ENCODE measurements at places on chromosomes 12 and 14.
A peak's percentile ranks its signal among the peaks of the same experiment; 100 is the strongest.

GRCh38 chr12:15728118-15728598 is 61.0 kb downstream of the EPS8 start:
- no peak for DNase-seq

DNA sequence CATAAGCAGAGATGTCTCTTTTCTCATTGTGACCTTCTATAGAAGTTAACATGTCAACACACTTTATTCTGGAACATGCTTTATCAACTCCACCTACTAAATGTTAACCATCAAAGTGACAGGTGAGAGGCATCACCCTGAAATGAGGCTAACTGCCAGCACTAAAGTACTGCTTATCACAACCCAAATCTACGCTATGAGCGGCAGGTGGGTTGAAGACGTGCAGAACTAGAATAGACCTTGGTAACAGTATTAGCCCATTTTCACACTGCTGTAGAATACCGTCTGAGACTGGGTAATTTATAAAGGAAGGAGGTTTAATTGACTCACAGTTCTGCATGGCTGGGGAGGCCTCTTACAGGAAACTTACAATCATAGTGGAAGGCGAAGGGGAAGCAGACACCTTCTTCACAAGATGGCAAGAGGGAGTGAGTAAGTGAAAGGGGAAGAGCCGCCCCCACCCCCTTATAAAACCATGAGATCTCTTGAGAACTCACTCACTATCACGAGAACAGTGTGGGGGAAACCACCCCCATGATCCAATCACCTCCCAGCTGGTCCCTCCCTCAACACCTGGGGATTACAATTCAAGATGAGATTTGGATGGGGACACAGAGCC is 359.0 kb downstream of the SEC23A start:
- DNase-seq: no peak

DNA sequence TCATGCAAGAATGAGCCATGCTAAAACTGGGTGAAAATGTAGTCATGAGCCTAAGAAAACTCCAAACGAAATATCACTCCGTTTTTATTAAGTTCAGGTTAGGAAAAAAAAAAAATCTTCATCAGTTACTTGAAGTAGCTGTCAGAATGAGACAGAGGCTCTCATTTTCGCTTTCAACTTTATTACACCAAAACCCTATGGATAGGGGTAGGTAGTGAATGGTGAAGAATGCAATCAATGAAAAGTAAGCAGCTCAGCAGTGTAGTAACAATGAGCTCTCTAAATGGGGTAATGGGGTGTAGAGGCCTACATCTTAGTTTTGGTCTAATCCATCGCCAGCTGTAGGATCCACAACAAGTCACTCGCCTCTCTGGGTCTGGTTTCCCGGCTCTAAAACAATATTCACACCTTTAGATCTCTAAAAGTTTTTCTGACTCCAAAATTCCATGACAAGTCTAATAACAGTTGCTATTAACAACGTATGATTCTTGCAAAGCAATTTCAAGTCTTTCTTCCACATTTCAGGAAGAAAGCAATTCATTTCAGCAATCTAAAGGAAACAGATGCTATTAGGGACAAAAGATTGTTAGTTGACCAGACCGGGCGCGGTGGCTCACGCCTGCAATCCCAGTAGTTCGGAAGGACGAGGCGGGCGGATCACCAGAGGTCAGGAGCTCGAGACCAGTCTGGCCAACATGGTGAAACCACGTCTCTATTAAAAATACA is 1.7 kb downstream of the BTBD7 start:
- no peak for DNase-seq

- no peak for DNase-seq
Measured at GRCh38 chr12:121561009-121561395, 19.8 kb downstream of the KDM2B start.

GRCh38 chr14:57435923-57436322 is 45.5 kb downstream of the NAA30 start:
- no peak for DNase-seq

DNA sequence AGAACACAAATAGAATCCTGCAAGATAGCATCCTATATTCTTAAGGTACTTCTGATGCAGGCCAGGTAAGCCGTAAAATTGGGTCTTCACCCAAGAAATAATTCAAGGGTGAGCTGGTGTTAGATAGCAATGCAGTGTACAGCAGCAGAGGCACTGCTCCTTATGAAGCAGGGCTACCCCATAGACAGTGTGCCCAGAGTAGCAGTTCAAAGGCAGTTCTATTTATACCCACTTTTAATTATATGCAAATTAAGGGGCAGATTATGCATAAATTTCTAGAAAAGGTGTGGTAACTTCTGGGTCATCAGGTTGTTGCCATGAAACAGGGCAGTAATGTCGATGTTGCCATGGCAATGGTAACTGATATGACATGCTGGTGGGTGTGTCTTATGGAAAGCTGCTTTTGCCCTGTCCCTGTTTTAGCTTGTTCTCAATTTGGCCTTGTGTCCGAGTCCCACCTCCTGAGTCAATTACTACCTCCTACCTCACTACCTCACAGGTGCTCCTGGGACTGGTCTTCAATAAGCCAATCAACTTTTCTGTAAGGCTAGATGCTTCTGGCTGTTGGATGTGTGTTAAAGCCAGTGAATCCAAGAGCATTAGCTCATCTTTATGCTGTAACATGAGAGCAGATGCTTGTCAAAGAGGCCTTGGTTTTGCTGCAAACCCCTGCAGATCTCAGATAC is 61.0 kb downstream of the PPM1A start:
- no peak for DNase-seq

DNA sequence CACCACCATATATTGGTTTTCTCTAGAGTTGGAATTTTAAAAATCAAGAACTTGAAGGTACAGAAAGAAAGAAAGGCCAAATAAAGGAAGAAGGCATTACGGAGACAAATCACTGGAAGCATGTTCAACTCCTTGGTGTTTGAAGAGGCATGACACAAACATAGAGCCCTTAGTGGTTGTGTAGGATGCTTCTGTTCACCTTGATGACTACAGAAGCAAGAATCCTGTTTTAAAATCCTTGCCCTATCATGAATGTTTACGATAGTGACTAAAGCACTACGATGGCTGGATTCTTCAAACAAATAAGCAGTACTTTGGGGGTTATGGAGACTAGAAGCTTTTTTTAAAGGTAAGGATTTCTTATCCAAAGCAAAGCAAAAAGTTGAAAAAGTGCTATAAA is 10.3 kb upstream of the ISM2 start:
- no peak for DNase-seq

DNA sequence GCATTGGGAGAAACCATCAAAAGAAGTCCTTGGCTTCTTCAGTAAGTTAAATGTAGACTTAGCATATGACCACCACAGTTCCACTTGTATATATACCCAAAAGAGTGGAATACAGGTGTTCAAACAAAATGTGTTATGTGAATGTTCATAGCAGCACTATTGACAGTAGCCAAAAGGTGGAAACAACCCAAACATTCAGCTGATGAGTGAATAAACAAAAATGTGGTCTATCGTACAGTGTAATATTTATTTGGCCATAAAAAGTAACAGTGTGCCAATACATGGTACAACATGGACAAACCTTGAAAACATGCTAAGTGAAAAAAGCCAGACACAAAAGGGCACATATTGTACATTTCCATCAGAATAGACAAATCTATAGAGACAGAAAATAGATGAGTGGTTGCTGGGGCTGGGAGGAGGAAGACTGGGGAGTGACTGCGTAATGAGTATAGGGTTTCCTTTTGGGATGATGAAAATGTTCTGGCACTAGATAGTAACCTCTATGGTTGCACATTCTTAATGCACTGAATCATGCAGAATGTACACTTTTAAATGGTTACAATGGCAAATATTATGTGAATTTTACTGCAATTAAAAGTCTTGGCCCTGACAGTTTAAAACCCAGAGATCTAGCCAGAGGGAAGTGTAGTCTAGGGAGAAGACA is 5.5 kb downstream of the ERP29 start:
- no peak for DNase-seq

DNA sequence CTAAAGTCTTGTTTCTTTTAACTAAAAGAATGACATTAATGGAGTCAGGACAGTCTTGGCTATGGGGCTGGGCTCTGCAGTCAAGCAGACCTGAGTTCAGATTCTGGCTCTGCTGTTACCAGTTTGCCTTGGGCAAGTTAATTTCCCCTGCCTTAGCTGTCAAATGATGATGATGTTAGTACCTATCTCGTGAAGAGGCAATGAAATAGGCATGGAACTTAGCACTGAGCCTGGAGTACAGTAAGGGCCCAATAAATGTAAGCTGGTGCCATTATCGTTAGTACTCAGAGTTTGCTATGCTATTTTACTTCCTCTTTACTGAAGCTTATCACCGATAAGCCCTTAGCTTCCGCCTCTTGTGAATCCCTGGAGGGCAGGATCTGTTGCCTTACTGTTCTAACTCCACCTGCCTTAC is 8.5 kb downstream of the FBXW8 start:
- peak; percentile 94 for DNase-seq

DNA sequence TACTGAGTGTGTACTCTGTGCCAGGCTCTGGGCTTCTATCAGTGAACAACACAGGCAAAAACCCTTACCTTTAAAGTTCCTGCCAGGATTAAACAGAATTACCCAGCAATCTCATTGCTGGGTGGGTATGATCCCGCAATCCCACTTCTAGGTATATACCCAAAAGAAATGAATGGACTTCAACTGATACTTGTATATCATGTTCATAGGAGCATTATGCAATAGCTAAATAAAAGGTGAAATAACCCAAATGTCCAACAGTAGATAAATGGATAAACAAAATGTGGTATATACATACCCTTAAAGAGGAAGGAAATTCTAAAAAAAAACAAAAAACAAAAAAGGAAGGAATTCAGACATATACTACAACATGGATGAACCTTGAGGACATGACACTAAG is 14.7 kb downstream of the DAZAP2 start:
- DNase-seq: no peak

DNA sequence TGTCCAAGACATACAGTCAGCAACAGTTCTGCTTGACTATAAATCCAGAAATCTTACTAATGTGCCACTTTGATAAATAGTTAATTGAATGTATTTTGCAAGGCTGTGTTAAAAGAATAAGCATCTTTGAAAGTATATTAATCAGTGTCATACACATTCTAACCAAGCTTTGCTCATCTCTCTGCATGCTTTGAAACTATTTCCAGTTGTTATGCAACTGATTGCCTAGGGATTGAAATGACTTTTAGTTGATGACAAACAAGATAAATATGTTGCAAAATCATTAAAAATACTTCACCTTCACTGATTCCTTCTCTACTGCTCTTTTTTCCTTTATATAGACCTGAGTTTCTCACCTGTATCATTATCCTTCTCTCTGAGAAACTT is 91.3 kb downstream of the AEBP2 start:
- no peak for DNase-seq

- DNase-seq: no peak
Measured at GRCh38 chr14:33343016-33343415, 404.3 kb downstream of the NPAS3 start.

GRCh38 chr14:89393222-89393745 is 23.7 kb downstream of the FOXN3 start:
- DNase-seq: no peak

DNA sequence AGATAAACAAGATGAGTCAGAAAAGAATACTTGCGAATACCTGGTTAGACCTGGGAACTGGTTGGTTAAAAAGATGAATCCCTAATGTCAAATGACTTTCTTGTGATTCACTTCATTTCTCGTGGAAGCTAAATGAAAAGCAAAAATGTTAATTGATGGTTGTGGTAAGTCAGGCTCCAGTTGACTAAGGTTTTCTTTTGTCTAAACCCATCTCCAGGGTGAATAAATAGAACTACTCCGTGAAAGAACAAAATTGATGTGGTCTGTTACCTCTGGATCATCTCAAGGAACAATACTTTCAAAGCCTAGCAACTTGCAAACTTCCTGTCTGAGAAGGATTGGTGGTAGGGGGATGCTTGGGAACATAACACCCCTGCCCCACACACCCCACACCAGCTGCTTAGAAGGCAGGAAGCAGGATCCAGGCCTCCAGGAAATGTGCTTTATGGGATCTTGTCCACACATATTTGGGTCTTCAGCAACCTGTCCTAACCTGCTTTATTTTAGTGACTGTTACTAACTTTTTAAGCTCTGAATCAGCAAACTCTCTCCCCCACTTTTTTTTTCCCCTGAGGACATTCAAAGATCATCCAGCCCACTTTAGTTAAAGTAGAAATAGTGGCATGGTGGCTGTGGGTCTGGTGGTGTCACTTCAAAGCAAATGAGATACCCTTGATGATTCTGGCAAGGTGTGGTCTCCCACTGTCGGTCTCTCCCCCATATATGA is 60.4 kb upstream of the PTHLH start:
- no peak for DNase-seq

DNA sequence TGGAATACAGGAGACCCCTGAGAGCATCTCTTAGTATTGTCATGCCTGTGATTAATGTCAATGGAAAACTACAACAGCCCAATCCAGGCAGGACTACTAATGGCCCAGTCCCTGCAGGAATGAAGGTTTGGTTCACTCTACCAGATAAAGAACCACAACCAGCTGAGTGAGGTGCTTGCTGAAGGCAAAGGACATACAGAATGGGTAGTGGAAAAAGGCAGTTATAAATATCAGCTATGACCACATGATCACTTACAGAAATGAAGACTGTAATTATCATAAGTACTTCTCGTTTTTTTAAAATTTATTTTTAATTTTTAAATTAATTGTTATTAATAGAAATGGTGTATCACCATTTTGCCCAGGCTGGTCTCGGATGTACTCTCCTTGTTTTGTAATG is 17.2 kb upstream of the LPCAT3 start:
- no peak for DNase-seq

- no peak for DNase-seq
Measured at GRCh38 chr14:51715250-51715649, 63.5 kb downstream of the FRMD6 start.

DNA sequence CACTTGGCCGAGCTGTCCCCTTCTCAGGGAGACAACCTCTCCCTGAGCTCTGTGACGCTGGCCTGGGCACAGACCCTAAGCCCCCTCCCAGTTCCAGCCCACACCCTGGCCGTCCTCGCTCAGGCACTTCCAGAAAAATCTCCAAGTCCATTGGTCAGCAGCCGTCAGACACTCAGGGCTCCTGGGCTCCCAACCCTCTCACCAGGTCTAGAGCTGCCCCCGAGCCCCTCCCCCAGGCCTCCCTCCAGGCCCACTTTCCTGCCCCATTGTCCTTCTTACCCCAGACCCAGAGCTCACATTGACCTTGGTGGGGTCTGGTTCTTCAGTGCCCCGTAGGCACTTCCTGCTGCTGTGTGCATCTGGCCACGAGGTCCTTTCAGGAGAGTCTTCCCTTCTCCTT is 249.3 kb upstream of the RTL1 start:
- DNase-seq: no peak

- DNase-seq: no peak
Measured at GRCh38 chr14:40221428-40221827, 789.2 kb upstream of the FBXO33 start.

DNA sequence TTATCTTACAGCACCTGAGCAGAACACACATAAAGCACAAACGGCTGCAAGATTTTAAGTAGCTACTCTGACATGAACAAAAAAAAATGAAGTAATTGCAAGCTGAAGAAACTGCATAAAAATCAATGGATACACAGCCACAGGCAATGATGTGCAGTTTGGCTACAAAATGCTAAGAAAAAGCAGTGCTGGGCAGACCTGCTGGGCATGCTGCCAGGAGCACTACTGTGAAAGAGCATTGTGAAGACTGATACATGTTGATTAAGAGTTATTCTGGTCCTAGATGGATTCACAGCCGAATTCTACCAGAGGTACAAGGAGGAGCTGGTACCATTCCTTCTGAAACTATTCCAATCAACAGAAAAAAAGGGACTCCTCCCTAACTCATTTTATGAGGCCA is 20.1 kb upstream of the RTN1 start:
- no peak for DNase-seq

GRCh38 chr12:62170241-62170640 is 90.0 kb upstream of the USP15 start:
- DNase-seq: no peak

GRCh38 chr14:58054100-58054499 is 97.9 kb downstream of the ARMH4 start:
- DNase-seq: no peak

Data from NB4 (cell line).